Stimulated activated CD4-positive, alpha-beta T cell treated with anti-CD3 and anti-CD28 coated beads, Interleukin-1b, Interleukin-23, amount 100 ng/mL, for 4 hours (primary cell): ENCODE measurements at places on chromosomes 5 and 9.

DNA sequence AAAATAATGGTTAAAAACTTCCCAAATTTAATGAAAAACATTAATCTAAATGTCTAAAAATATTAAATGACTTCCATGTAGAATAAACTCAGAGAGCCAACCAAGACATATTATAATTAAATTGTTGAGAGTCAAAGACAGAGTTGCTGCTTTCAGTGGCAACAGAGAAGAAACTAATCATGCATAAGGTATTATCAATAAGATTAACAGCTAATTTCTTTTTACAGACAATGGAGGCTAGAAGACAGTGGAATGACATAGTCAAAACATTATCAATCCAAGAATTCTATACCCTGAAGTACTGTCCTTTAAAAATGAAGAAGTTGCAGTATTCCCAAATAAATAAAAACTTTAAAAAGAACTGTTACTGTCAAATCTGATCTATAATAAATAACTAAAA is 268.7 kb downstream of the IRX2 start:
- no peak for DNase-seq

GRCh38 chr9:94642501-94642900 is 3.2 kb upstream of the FBP1 start:
- DNase-seq: no peak

- DNase-seq: peak; percentile 5
These were observed 369 bp downstream of the OCLN start for GRCh38 chr5:69492923-69493395.

DNA sequence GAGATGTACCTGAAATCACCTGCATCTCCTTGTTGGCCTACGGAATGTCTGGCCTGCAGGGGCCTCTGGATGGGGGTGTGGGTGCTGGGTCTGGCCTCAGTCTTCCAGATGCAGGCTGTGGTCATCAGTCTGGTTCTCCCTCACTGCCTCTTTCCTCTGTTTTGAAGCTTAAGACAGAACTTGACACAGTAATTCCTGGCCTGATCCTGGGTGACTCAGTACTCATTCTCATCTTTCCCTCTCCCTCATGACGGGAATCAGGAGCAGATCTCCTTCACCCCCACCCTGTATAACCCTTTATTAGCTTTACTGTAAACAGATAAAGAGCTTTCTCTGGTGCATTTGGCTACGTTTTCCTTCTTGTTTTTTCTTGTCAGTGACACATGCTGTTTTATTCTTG is 89.3 kb upstream of the ADAMTS16 start:
- DNase-seq: no peak

GRCh38 chr5:129358069-129358468 is 102.0 kb upstream of the ADAMTS19 start:
- DNase-seq: no peak
